Thoracic aorta (tissue), 2 donors: ENCODE measurements at places on chromosomes 16 and 17.

- no peak for DNase-seq
Observed at GRCh38 chr17:16997514-16998429, 25.9 kb upstream of the TNFRSF13B start.

GRCh38 chr16:83806731-83807130 lies 1.0 kb upstream of the HSBP1 start:
- DNase-seq, result no peak

DNA sequence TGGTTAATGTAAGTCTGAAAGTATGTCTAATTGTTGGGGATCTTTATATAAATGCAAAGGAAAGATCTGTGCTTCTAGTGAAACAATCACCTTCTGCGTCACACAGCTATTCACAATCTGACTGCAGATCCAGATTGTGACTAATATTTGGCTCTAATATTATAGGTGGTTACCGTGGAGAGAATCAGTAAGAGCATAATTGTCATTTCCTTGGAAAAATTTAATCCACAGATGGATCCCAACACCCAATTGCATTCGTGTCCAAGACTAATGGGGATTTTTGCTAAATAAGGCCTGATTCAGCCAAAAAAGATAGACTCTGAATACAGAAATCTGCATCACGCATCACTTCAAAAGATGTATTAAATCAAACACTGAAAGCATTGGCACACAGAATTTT lies 2.7 kb upstream of the KCNJ2 start:
- no peak for DNase-seq

- DNase-seq, result no peak
Observed at GRCh38 chr16:50861970-50862411, 120.1 kb downstream of the CYLD start.

DNA sequence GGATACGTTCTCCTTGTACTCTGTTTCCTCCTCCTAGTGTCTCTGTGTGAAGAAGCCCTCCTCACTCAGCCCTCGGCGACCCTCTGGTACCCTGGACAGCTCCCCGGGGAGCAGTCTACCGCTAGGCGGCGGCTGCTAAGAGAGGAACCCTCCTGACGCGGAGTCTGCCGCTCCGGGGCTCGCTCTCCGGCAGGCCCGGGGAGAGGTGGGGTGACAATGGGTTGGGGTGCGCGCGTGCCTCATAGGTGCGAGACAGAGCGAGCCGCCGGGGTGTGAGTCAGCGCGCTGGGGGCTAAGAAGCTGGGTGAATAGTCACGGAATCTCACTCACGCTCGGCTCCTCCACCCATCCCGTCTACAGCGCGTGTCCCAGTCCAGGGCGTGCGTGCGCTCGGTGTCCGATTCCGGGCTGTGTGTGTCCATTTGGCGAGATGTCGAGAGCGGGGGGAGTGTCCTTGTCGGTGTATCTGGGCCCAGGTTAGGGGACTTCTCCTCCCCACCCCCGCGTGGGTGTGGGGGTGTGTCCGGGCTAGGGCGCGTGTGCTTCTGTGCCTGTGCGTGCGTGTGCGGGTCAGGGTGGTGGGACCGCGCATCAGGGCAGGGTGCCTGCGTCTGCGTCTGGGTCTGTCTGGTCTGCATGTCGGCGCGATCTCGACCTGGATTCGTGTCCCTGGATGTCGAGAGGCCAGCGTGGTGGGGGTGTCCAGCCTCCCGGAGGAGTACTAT lies 577 bp upstream of the HS3ST2 start:
- peak; percentile 27 for DNase-seq
